Mesendoderm (in vitro differentiated cells): ENCODE measurements at places on chromosomes 5 and 9.

DNA sequence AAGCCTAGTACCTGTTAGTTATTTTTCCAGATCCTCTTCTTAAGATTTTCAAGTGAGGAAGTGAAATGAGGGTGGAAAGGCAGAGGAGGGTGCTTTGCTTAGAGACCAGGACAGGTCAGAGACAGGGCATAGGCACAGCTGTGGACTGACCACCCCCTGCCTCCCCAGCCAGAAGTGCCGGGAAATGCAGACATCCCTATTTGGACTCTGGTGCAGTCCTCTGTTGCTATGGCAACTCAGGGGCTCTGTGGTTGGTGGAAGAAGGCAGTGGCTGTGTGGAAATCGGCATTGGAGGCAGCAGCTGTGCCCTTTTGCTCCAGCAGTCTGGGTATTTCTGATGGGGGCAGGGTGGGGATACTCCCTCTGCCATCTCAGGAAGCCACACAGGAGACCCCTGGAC, 43.3 kb upstream of the NDFIP1 start:
- DNase-seq: peak; percentile 51

DNA sequence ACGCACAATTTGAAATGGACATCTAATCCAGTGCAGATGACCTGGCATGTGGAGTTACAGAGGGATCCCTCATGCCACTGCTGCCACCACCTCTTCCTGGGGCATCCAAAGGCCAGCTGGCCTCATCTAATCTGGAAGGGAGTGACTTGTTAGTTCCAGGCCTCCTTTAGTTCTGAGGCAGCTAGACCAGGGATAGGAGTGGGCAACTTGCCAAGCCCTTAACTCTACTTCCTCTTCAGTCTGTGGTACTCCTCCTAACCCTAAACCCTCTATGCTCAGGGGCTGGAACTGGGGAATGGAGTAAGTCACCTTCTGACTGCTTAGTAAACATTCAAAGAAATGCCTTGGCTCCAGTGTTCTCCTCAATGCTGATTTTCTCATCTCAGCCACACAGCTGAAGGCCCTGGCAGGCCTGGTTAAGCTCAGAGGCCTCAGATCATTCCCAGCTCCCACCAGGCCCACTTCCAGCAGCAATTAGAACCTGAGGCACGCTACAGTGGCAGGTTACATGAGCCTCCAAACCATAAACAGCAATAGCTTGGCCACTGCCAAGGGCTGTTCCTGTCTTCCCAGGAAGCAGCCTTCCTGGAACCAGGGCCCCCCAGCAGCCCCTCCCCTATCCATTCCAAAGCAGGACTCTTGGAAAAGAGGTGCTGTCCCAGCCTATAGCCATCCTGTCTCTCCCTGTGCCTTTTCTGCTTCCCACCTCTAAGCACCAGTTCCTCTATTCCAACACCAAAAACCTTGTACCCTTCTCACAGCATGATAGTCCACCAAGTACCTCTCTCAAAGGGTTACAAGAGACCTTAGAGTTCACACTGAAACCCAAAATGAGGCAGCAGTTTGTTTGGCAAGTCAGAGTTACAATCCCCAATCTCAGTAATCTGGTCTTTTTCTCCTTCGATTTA, 2.0 kb downstream of the EIF4EBP3 start:
- DNase-seq: no peak

- no peak for DNase-seq
These were observed 110.5 kb upstream of the LPCAT1 start for GRCh38 chr5:1634337-1634661.

GRCh38 chr9:121912812-121913627, 180.1 kb downstream of the TTLL11 start:
- no peak for DNase-seq
